Fibroblast of villous mesenchyme (primary cell): ENCODE measurements at places on chromosomes 16 and 17. TPM values are rescaled to one million over a fixed set of nuclear protein-coding genes. Genes with fewer than 3 reads are reported as not detected.
A peak's percentile ranks its signal among the peaks of the same experiment; 100 is the strongest.

DNA sequence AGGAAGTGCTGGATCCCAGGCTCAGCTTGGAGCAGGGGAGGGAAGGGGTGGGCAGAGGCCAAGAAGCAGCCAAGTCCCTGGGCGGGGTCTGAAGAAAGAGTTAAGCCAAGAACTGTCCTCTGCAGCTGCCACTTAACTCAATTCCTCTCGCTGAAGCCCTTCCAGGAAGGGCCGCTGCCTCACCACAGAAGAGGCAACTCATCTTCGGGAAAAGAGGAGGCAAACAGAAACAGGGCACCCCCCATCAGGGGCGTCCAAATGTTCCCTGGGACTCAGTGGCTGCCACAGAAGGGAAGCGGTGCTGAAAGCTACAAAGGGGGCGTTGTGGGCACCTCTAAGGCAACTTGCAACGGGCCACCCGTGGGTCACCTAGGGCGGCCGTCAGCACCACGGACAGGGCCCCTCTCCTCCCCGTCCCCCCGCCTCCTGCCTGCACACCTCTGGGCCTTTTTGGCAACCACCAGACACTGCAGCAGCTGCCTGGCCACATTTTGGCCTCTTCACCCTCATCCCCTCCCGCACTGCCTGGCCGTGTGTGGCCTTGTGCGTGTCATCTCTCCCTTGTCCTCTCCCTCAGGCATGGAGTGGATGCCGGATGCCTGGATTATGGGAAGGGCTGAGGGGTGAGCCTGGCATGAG lies 2.5 kb downstream of the TLCD3B start:
- DNase-seq: no peak

- no peak for DNase-seq
Measured at GRCh38 chr16:22016927-22017326, 9.0 kb downstream of the MOSMO start.

DNA sequence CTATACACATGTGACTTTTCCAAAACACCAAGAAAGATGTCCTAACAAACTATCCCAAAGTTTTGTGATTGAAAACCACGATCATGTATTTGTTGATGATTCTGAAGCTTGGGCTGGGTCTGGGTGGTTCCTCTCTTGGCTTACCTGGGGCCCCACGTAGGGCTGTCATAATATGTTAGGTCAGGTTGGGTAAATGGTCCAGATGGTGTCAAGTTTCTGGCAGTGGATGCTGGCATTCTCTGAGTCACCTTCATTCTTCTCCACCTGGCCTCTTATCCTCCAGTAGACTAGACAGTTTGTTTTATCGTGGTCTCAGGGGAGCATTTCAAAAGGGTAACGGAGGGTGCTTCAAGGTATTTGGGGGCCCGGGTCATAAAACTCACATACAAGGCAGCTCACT lies 39.4 kb downstream of the SYCE1L start:
- no peak for DNase-seq

- DNase-seq: no peak
Measured at GRCh38 chr16:81327447-81328196, 12.9 kb downstream of the GAN start.

GRCh38 chr16:19479302-19479721 lies 42.6 kb downstream of the GDE1 start:
- DNase-seq: no peak

DNA sequence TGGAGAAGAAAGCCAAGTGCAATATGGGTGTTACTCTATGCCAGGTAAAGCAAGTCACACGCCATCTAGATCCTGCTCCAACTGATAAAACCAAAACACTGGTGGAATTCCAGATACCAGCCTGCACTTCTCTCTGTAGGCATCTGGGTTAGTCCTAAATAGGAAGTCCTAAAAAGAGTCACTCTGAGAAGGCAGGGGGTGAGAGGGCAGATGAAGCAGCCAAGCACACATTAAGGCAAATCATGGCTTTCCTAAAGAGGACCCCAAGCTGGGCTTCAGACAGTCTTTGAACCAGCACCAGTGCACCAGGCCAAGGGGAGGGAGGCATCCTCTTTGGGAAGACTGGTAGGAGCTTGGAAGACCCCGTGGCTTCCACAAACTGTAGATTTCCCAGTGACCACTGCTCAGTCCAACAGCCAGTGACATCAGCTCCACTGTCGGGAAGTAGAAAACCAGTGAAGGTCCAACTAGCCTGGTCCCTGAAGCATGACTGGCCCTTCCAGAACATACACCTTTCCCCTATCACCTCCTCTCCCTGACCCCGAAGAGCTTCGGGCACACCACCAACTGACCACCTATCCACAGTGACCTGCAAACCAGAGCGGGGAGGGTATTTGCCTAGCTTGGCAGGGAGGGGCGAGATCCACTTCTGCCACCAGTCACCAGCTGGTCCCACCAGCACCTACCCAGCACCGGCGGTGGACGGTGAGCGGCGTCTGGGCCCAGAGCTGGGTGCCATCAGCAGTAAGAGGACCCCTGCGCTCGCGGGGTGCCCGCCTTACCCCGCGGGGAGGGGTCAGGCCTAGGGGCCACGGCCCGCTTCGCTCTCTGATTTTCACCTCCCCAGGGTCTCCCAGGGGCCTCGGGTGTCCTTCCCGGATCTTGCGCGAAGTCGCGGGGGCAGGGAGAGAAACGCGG lies 1.0 kb downstream of the LITAF start:
- DNase-seq: peak; percentile 48

- peak; percentile 71 for DNase-seq
Measured at GRCh38 chr16:11836650-11837244, 14.6 kb downstream of the RSL1D1 start.

- no peak for DNase-seq
Measured at GRCh38 chr17:28737770-28738679, 5.8 kb upstream of the TRAF4 start.

- peak; percentile 40 for DNase-seq
Measured at GRCh38 chr16:17830651-17831050, 359.9 kb upstream of the XYLT1 start.

DNA sequence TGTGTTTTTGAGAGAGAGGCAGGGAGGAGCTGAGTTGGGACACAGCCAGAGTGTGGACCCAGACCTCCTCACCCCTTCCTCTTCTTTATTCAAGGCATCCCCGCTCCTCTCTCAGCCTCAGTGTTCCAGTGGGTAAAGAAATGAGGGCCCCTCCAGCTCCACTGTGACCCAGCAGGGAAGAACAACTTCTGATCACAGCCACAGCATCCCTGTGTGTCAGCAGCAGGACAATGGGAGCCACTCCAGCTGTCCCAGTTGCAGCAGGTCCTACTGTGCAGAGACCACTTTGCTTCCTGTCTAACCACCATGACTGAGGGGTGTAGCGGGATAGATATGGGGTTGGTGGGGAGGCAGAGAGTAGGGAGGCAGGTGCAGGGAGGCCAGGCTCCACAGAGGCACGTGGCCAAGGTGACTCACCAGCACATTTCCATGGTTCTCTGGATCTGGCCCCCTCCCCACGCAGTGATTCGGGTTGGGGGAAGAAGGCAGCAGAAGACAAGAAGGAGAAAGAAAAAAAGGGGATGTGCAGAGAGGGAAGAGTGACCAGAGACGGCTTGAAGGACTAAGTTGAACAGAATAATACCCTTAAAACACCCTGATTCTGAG lies 24.5 kb downstream of the PIK3R5 start:
- no peak for DNase-seq

DNA sequence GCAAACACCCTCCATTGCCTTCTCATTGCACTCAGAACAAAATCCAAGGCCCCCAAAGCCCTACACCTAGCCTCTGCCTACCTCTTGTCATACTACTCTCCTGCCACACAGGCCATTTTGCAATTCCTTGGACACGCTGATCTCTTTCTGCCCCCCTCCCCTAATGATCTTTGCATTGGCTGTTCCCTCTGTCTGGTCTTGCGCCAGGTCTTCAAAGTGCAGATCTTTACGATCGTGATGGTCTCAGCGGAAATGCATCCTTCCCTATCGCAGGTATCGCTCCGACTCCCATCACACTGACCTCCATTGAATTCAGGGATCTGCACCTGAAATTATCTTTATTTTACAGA lies 777 bp upstream of the MOSMO start:
- no peak for DNase-seq

DNA sequence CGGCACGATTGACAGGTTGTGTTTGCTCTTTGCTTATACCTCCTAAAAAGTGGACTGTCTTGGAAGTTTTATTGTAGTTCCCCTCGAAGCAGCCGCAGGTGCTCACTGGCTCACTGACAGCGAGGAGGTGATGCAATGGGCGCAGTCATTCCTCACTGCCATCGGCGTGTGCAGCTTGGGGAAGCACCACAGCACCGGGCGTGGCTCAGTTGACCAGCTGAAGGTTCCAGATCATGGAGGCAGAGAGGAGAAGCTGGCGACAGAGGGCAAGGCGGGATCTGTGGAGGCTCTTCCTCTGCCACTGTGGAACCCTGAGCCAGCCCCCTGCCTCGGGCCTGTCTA lies 72.1 kb upstream of the TNRC6C start:
- no peak for DNase-seq

DNA sequence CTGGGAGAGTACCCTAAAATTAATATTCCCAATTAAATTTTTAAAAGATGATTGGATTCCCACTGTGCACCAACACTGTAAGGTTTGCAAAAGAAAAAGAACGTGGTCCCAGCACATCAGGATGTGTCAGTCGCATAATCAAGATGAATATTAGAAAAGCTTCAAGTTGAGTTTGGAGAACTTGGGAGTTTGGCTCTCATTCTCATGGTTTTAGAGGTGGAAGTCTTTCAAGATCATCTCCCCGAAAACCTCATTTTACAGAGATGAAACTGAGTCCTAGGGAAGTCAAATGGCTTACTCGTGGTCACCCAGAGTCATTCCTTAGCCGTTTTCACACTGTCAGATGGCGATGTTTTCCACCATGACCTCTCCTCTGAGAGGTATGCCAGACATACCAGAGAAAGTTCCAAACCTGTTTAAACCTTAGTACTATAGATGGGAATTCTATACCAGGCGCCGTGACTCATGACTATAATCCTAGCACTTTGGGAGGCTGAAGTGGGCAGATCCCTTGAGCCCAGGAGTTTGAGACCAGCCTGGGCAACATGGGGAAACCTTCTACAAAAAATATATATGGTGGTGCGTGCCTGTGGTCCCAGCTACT lies 1.2 kb downstream of the SEC14L1 start:
- no peak for DNase-seq

DNA sequence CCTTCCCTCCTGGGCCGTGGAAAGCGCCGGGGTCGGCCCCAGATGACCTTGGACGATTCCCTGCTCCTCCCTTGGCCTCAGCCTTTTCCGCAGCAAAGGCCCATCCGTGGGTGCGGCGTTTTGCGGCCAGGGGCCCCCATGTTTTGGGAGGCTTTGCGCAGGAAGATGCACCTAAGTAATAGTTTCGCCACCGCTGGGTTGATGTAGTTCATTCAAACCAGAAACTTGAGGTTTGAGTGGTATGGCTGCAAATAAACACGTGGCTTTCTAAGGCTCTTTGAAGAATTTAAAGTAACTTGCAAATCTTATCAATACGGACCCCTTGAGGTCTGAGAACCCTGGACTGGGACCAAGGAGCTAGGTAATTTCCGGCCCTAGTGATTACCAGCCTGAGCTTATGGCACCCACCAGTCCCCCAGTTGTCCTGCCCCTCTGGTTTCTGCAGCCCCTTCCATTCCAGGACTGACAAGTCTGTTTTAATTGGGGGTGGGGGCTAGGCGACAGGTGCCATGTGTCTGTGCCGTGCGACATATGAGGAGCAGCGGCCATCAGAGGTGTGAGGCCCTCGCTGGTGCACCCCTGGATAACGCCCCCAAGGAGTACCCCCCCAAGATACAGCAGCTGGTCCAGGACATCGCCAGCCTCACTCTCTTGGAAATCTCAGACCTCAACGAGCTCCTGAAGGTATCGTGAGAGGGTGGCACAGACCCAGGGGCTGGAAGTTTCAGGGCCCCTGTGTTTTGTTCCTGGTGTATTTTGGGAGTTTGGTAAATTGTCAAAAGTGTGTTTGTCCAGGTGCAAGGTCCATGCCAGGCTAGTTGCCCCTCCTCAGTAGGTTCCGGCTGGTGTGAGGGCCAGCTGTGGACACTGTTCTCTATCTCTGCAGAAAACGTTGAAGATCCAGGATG lies 834 bp downstream of the MRPL12 start:
- no peak for DNase-seq

DNA sequence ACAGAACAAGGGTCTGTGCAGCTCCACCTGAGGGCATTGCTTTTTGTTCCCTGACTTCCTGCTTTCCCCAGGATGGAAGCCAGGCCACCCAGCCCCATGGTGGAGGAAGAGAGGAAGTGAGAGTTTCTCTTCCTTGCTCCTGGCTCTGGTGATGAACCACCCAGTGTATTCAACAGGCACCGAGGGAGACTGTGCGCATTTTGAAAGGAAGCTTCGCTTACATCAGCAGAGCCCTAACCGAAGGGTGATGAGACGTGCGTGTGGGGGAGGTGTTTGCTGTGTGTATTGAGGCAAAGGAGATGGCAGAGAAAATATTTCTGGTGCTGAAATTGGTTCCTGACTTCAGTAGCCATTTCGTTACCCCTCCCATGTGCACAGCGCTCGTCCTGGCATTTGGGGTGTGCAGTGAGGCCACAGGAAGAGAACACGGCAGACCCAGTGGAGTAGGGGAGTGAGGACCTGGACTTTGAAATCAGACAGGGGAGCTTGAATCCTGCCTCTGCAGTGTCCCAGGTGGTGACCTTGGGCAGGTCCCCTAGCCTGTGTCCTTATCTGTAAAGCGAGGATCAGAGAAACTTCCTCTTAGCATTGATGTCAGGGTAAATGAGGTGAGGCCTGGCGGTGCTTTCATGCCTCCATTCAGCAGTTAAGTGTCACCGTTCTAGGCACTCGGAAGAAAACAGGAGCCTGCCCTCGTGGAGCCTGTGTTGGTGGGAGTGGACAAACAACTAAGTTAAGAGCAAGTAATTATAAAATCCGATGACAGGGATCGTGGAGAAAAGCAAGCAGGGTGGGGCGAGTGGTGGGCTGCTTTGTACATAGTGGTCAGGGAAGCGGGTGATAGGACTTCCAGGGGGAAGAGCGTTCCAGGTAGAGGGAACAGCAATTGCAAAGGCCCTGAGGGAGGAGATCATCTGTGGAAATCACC lies 7.4 kb downstream of the CMIP start:
- no peak for DNase-seq

DNA sequence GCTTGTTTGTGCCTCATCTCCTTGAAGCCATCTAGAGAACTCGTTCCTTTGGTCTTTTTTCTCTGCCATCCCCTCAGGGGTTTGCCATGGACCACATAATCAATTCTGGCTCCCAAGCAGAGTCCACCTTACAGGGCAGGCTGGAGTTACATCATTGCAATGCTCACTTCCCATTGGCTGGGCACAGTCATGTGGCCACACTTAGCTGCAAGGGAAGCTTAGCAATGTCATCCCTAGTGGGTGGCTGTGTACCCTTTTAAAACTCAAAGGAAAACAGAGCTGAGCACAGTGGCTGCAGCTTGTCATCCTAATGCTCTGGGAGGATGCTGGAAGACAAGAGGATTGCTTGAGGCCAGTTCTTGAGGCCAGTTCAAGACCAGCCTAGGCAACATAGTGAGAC lies 41.9 kb upstream of the POLR3E start:
- no peak for DNase-seq

- no peak for DNase-seq
Measured at GRCh38 chr16:52383119-52383518, 163.8 kb downstream of the TOX3 start.

CCT6B gene
- 1.3 and 2.3 TPM in 2 replicates for total RNA-seq

COX6A2 gene
- not detected in 2 replicates for total RNA-seq

KRTAP9-4 gene
- total RNA-seq: not detected in 2 replicates

ZP2 gene
- total RNA-seq: not detected in 2 replicates

C17orf67 gene
- 0.64 and 0.86 TPM in 2 replicates for total RNA-seq

TLCD2 gene
- total RNA-seq: 3.5 and 3.9 TPM in 2 replicates
